SK-N-MC (cell line): ENCODE measurements at places on chromosomes 16 and 17.

DNA sequence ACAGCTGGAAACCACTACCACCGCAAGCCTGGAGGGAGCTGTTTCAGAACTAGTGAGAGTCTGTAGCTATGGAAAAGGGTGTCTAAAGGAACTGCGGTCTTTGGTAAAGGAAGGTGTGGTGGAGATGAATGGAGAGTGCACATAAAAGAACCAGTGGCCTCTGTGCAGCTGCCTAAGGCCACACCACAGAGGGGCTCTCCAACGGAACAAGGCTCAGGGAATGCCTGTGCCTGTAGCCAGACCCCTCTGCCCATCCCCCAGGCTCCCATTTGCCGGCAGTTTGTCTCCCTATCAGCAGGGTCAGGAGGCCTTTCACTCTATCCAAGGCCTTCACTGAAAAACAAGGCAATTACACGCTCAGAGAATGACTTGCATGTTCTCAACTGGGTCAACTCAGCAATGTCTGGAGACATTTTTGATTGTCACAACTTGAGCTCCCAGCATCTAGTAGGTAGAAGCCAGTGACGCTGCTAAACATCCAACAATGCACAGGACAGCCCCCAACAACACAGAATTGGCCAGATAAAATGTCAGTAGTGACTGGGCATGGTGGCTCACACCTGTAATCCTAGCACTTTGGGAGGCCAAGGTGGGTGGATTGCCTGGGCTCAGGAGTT lies 3.3 kb upstream of the FDXR start:
- no peak for DNase-seq

- DNase-seq, result no peak
Observed at GRCh38 chr17:55661963-55662834, 60.5 kb downstream of the TMEM100 start.

DNA sequence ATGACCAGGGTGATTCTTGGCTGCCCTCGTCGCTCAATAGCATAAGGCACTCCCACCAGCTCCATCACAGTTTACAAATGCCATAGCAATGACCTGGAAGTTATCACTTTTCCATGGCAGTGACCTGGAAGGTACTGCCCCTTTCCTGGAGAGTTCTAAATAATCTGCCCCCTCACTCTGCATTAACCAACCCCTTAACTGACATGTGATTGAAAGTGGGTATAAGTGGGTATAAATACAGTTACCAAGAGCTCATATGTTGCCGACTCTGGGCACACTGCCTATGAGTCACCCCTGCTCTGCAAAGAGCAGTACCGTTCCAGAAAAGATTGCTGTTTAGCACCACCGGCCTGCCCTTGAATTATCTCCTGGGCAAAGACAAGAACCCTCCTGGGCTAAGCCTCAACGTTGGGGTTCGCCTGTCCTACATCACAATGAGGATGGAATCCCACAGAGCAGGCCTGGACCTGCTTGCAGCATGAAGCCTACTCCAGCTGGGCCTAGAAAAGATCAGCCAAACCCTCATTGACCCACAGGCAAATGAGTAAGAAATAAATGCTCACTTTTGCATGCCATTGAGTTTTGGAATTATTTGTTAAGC lies 95.2 kb upstream of the SEC14L1 start:
- DNase-seq, result no peak

- no peak for DNase-seq
Observed at GRCh38 chr17:78922816-78923498, 2.2 kb downstream of the TIMP2 start.

GRCh38 chr16:85098565-85098964 lies 13.7 kb downstream of the CIBAR2 start:
- no peak for DNase-seq

GRCh38 chr16:9599415-9600120 lies 508.1 kb downstream of the HAPSTR1 start:
- DNase-seq, result no peak

DNA sequence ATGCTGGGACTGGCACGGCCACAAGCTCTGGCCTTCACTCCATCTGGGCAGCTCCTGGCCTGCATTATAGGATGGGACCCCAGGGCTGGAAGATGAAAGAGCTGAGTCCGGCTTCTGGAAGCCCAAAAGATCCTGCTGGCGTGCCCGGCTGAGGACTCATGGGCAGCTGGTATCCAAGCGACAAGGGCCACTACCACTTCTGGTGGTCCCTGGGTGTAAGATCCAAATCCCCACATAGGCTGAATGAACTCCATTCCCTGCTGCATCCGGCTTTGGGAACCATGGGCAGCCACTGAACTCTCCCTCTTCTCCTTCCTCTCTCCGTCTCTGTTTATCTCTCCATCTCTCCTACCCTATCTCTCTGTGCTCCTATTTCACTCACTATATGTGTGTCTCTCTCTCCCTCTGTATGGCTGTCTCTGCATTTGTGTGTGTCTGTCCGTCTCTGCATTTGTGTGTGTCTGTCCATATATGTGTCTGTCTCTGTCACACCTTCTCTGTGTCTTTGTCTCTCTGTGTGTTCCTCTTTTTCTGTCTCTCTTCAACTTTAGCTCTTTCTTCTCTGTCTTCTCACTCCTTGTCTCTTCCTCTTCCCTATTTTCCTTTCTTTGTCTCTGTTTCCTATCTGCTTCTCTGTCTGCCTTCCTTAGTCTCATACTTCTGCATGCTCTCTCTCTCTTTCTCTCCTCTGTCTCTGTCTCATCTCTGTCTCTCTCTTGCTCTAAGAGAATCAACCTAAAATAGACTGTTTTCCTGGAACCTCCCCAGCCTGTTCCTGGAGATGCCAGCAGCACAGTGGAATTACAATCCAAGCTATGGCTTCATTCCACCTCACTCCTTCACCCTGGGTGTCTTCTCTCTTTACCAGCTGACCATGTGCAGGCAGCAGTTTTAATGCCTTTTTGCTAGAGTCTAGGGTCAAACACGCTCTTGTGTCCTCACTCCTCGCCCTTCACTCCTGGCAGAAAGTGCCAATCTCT lies 60.4 kb upstream of the IRX6 start:
- DNase-seq, result no peak

GRCh38 chr17:3803308-3803640 lies 2.3 kb upstream of the ITGAE start:
- DNase-seq, result no peak

GRCh38 chr17:30720013-30720471 lies 104.5 kb downstream of the CRLF3 start:
- DNase-seq, result no peak

- DNase-seq, result no peak
Observed at GRCh38 chr16:27401768-27402568, at the start of gene IL21R. TSS of gene IL21R (plus strand) at chr16:27402174. CDS start at chr16:27430072, 27,898 bp downstream.

- DNase-seq, result no peak
Observed at GRCh38 chr17:62825182-62825581, 17.1 kb upstream of the MARCHF10 start.

GRCh38 chr17:2894782-2895181 lies 98.5 kb downstream of the RAP1GAP2 start:
- no peak for DNase-seq

DNA sequence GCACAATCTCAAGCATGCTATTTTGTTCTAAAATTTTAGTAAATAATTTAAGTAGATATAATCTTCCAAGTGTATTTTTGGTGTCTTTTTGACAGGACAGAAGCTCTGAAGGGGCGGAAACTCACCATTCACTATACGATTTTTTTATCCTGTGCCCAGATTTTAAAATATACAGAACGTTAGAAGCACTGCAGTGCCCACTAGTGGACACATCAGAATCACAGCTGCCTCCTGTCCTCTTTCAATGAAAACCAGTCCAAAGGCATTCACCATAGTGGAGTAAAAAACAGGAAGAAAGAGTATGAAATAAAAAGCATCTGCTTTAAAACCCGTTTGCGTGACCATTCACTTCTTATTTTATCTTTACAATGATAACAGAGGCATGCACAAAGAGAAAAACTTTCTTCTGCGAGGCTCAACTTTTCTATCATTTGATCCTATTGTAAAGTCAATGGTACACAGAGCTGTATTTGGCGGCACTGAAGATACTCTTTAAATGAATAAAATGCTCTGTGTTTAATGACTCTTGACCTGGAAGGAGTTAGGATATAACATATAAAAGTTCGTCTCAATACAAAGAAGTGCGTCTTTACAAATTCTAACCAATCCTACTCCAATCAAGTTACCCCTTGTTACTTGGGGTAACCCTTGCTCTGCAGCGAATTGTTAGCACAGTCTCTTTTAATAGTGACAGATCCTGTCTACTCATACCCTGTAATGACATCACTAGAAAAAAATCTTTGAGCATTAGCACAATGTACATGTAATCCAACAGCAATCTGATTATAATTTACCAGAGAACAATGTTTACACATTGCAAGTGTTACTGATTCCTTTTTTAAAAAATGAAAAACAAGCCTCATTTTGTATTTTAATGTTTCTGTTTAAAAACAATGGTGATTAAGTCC lies 339.8 kb upstream of the PSMD7 start:
- DNase-seq, result no peak

- no peak for DNase-seq
Observed at GRCh38 chr17:28807925-28808634, 34.5 kb downstream of the FAM222B start.

GRCh38 chr17:31787857-31788570 lies 71.0 kb downstream of the COPRS start:
- no peak for DNase-seq

GRCh38 chr17:40067710-40068109 lies 4.9 kb downstream of the THRA start:
- DNase-seq, result no peak

DNA sequence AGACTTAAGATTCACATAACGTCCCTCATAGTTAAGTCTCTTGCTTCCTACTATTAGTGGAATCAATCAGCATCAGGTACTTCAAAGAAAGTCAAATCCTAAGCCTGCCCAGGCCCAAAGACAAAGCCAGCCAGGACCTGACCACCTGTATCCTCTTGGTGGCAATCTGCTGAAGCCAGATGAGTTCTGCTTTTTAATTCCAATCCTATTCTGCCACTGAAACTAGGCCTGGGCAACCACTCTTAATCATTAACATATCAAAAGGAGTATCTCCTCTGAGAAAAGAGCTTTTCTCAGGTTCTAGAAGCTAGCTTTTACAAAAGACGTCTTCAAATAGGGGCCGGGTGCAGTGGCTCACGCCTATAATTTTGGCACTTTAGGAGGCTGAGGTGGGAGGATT lies 15.1 kb upstream of the GLG1 start:
- DNase-seq, result no peak

DNA sequence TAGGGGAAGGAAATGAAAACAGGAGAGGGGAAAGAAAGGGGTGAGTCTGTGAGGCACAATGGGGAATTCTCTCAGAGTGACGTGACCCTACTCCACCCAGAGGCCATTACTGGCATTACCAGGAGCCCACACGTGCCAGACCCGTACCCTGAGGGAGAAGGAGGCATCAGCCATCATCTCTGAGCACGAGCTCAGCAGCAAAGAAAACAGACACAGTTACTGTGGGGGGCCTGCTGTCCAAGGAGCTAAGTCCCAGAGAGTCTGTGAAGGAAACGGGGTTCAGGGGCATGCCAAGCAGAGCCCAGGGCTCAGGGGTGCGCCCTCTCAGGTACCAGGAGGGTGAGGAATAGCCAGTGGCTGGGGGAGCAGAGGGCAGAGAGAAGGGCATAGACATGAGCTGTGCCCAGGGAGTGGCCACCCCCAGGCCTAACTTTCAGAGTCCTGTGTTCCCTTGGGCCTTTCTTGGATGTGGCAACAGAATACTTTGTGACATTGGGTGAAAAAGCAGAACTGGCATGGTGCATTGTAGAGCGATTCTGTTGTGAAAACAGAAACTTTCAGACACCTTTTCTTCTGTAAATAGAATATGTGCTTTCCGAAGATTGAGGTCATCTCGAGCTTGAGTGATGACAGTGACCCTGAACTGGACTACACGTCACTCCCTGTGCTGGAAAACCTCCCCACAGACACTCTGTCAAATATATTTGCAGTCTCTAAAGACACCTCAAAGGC lies 11.3 kb downstream of the TAF1C start:
- no peak for DNase-seq
